ENCODE measurements at places on chromosomes 12 and 14.

- DNase-seq = no peak
These were observed 199.5 kb upstream of the PLEKHG7 start for GRCh38 chr12:92503029-92503931.

DNA sequence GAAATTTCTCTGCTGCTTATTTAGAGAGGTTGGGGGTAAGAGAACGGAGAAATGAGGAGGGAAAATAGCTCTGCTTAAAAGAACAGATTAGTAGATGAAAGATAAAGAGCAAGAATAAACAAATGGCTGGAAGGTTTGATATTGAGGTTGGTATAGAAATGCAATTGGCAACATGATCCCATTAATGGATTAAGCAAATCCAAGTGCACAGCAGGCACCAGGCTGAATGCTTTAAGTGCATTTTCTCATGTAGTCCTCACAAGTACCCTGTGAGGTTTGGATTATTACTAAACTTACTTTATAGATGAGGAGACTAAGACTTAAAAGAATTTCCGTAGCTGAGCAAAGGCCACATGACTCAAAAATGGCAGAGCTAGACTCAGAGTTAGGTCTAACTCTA, 76.9 kb upstream of the ATF1 start:
- DNase-seq = no peak

DNA sequence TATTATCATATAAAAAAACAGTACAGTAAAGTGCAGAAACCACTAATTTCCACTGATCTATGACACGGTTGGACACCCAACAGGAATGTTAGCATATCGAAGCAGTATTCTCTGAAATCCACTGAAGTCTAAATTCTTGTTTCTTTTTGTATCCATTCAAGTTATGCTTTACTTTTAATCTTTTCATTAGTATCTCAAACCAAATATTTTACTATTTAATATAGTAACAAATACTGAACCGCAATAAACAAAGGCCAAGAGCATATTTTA, 41.1 kb downstream of the ATXN2 start:
- DNase-seq = no peak

- no peak for DNase-seq
These were observed 99.0 kb downstream of the NUBPL start for GRCh38 chr14:31660191-31660590.

- no peak for DNase-seq
These were observed 26.6 kb downstream of the NT5DC3 start for GRCh38 chr12:103814436-103814835.

DNA sequence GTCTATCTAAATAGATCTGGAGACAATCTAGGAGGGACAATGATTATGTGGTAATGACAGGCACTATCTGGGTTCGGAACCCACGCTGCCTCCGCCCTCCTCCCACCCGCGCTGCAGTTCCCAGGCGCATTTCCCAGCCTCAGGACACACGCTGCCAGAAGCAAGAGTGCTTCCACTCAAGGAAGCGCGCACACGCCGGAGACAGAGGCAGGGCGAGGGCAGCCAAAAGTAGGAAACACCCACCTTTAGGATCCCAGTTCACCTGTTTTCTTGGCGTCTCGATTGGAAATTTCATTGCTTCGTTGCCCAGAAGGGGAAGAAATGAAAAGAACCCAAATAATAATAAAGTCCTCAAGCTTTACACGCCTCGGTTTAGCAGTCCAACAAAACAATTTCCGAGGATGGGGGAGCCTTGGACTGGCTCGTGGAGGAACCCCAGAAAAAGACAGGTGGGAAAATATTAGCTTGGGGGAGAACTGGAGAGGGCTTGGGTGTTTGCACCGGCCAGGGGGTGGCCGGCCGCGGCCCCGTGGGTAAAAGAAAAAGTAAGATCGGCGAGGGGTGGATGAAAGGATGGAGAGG, 474 bp downstream of the KCNK10 start:
- no peak for DNase-seq

DNA sequence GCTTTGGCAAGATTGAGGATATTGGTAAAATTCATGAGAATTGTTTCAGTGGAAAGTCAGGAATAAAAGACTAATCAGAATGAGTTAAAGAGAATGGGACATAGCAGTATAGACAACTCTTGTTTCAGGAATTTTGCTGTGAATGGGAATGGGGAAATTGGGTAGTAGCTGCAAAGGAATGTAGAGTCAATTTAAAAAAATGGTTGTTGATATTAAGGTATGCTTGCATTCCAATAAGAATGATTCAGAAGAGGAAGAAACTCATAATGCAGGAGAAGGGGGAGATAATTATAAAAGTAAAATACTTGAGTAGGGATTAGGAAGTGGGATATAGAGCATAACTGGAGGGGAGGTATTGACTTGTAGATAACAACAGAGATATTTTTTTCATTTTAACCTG, 40.7 kb downstream of the MNAT1 start:
- no peak for DNase-seq

GRCh38 chr12:75550401-75551240, 39.2 kb upstream of the KRR1 start:
- DNase-seq = no peak

- DNase-seq = no peak
These were observed 97.3 kb upstream of the RTL1 start for GRCh38 chr14:101000711-101001250.

DNA sequence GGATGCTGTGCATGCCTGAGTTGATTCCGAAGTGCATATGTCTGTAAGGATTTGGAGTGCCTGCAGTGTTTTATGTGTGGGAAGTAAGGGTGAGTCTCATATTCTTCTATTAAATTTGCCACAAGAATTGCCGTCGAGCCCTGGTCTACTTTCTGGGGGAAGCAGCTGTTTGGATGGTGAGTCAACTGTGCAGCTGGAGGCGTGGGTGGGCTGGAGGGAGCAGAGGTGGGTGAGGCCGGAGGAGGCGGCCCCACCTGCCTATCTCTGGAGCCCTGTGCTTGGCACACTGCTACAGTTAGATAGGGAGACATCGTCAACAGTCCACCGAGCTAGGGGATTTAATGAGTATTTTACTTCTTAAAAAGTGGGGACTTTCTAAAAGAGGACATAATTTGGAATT, 9.7 kb downstream of the GLRX5 start:
- DNase-seq = no peak

DNA sequence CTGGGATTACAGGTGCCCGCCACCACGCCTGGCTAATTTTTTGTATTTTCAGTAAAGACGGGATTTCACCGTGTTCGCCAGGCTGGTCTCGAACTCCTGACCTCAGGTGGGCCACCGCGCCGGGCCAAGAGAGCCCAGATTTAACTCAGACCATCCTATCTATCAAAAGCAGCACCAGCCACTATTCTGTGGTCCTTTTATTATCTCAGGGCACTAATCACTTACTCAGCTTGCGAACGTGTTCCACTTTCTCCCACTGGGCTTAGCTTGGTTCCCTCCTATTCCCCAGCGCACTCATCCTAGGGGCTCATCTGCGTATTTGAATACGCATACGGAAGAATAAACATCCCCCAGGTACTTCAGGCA, 16.2 kb upstream of the AACS start:
- no peak for DNase-seq

GRCh38 chr12:112005419-112006395, 7.3 kb downstream of the TMEM116 start:
- DNase-seq = no peak

DNA sequence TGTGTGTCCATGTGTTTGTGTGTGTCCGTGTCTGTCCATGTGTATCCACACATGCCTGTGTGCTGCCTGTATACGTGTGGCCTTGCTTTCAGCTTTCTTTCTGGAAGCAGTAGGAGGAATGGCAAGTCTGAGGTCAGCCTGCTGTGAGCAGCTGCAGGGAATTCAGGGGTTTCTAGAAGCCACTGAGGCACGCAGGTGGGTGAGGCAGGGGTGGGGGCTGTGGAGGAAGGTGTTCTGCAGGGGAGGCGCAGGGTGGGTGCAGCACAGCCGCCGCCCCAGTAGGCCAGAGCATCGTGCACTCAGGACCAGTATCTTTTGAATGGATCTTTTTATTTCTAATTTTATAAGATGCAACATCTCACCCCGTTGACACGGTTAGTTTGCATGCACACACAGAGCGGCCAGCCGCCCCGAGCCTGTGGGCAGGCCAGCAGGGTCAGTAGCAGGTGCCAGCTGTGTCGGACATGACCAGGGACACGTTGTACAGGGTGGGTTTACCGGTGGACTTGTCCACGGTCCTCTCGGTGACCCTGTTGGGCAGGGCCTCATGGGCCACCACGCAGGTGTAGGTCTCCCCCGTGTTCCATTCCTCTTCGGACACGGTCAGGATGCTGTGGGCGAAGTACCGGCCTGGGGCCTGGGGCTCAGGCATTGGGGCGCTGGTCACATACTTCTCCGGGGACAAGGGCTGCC, 327.7 kb downstream of the TMEM121 start:
- DNase-seq = no peak

GRCh38 chr12:95326445-95326844, 108.8 kb downstream of the VEZT start:
- no peak for DNase-seq

- no peak for DNase-seq
These were observed 48.5 kb downstream of the CYP46A1 start for GRCh38 chr14:99732436-99733210.

DNA sequence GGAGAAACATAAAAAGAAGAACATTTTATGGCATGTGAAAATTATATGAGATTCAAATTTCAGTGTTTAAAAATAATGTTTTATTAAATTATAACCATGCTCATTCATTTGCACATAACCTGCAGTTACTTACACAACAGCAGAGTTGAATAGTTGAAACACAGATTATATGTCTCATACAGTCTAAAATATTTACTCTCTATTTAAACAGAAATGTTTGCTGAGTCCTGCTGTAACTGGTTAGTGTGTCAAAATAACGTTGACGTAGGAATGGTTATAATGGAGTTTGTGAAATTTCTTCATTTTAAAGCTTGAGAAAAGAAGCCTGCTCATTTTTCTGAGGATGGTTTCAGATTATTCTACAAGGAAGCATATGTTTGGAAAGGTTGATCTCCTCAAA, 196.5 kb upstream of the GARIN2 start:
- DNase-seq = no peak
